Left ventricle myocardium inferior (tissue), 1 donor: ENCODE measurements at places on chromosomes 3 and 15. TPM values are rescaled to one million over a fixed set of nuclear protein-coding genes. Genes with fewer than 3 reads are reported as not detected.

GRCh38 chr3:46884929-46885328 is 7.4 kb downstream of the PTH1R start:
- no peak for DNase-seq

- DNase-seq: no peak
These were observed 61.0 kb downstream of the WNT7A start for GRCh38 chr3:13818919-13819318.

DNA sequence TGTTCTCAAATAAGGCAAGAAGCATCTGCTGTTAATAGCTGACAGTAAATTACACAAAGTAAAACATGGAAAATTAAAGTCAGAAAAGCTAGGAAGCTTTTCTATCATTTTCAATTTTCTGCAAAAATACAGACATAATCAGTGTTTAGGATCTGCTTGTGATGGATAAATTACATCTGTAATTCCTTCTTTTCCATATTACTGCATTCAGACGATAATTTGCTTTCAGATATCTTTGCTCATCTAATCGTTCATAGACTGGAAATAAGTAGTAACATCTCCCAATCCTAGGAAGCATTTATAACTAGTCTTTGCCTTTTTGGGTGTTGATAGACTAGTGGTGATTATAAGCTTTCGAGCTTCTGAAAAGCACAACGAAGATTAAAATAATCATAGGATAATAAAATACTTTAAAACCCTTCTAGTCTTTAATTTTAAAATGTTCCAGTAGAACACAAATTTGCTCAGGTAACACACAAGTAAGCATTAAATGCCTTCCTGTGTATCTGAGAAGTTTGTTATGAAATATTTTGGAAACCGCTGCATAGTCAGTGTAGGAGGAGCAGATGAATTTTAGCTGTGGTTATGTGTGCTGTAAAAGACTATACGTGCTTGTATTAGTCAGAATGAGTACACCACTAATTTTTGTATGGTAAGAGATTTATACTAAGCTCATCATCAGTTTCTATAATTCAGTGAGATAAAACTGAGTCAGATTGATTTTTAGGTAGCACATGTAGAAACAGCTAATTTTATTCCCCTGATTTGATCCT is 41.0 kb downstream of the MBNL1 start:
- no peak for DNase-seq

GRCh38 chr3:23657647-23658046 is 148.1 kb upstream of the UBE2E1 start:
- no peak for DNase-seq

The CP gene
- 6.2 TPM for total RNA-seq

DNA sequence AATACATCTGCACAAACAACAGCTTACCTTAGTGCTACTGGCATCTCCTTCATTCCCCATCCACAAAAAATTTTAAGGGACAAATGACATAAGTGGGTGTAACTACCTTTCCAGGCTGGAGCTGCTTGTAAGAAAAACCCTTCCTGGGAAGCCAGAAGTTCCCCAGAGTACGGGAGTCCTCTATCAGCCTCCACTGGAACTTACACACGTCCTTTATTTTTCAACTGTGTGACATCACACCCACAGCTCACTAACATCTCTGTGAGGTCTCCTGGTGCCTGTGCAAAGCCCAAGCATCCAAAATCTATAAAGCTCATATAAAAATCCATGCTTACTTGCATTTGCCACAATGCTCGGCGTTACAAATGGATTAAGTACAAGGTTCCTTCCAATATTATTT is 27.6 kb downstream of the LRIG1 start:
- no peak for DNase-seq

GRCh38 chr3:44511238-44511566 is 33.7 kb upstream of the ZNF445 start:
- DNase-seq: no peak

GRCh38 chr3:52222319-52223221 is 2.9 kb downstream of the TLR9 start:
- no peak for DNase-seq

The RABL3 gene
- total RNA-seq: 19.7 TPM

- DNase-seq: no peak
These were observed 19.1 kb upstream of the GLCE start for GRCh38 chr15:69141286-69141701.

- DNase-seq: no peak
These were observed 392.8 kb downstream of the RSL24D1 start for GRCh38 chr15:54803987-54804386.
